Esophagus muscularis mucosa (tissue), 4 donors: ENCODE measurements at places on chromosomes 5 and 9.

DNA sequence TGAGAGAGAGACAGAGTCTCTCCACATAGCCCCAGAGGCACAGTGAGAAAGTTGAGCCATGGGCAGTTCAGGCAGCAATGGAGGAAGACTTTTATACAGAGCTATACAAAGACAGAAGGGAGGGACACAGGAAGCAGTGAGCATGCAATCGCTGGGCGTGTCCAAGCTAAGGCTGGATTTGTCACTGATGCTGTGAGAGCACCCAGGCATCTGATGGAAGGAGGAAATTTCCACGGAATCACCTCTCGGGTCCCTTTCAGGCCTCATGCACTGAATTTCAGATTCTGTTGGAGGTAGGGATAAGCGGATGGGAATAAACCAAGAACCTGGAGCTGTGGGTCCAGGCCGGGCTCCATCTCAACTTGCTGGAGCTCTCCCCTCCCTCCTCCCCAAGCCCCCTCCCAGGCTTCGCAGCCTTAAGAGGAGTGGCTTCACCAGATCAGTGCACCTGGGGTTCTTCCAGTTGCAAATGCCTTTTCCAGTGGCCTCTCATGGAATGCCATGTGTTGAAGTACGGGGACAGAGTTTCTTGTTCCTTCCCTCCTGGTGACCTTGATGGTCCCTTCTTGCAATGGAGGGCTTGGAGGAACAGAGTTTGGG is 114.8 kb upstream of the ALDH1B1 start:
- DNase-seq, result peak; percentile 85

- DNase-seq, result no peak
These were observed at the start of gene ARSI for GRCh38 chr5:150302301-150303069. Gene ARSI, minus strand, starts transcription at chr5:150302905. Its CDS starts 532 bp downstream, at chr5:150302373.

- DNase-seq, result no peak
These were observed 253.8 kb downstream of the FBXL7 start for GRCh38 chr5:15753752-15754151.

DNA sequence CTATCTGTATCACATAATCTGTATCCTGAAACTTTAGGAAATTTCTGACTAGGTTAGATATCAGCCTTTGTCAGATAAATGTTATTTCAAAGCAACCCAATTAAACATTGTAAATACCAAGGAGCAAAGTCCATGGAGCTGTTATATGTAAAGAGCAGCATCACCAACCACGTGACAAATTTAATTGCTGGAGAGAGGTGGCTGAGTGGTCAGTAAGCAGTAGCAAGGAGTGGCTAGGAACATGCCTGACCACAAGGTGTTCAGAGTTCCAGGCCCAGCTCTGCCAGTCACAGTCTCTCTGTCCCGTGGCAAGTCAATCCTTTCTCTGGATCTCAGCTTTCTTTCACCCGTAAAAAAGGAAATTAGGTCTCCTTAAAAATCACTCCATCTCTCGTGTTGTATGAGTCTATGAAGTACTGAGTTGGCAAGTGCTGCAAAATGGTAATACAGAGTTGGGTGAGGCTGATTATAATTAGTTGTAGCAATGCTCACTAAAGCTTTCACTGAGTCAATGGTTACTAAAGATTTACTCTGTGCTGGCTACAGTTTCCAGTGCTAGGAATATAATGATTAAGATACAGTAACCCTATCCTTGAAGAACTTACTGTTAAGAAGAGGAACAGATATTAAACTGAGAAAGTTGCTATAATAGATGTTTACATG is 166.1 kb downstream of the GNAQ start:
- no peak for DNase-seq

GRCh38 chr5:124131466-124131865 is 615.0 kb downstream of the ZNF608 start:
- no peak for DNase-seq

DNA sequence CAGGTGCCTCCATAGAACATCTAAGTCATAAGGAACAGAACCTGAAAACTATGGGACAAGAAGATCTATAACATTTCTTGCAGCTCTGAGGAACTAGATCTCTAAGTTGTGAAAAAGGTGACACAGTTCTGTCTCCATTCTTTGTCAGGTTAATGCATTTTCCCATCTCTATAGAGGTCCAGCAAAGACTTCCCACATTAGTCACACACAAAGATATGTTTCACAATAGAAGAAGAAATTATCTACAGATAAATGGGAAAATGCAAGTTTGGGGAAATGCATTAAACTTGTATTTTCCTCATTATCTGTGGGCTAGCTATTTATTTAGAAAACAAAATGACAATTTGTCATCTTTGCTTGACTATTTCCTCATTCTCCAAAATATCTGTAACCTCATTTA is 458.6 kb upstream of the PAPPA start:
- DNase-seq, result no peak

GRCh38 chr9:126423916-126424185 is 97.2 kb downstream of the MVB12B start:
- no peak for DNase-seq

- DNase-seq, result no peak
These were observed 186.3 kb downstream of the MARCHF11 start for GRCh38 chr5:15993334-15993733.
